ENCODE measurements at places on chromosomes 2 and 18.

- DNase-seq: no peak
These were observed 474.9 kb downstream of the NRXN1 start for GRCh38 chr2:50556934-50557575.

- DNase-seq: no peak
These were observed 11.5 kb downstream of the ANKRD29 start for GRCh38 chr18:23650968-23651927.

DNA sequence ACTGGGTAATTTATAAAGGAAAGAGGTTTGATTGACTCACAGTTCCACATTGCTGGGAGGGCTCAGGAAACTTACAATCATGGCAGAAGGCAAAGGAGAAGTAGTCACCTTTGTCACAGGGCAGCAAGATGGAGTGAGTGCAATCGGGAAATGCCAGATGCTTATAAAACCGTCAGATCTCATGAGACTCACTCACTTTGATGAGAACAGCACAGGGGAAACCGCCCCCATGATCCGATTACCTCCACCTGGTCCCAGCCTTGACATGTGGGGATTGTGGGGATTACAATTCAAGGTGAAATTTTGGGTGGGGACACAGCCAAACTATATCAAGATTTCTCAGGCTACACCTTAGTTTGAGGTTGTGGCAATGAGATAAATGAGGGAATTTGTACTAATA lies 54.9 kb downstream of the AKAIN1 start:
- DNase-seq: no peak

- peak; percentile 89 for DNase-seq
These were observed at the start of gene HK2 for GRCh38 chr2:74833418-74834233. Gene HK2, plus strand, starts transcription at chr2:74834127. Its CDS starts 454 bp downstream, at chr2:74834581.

DNA sequence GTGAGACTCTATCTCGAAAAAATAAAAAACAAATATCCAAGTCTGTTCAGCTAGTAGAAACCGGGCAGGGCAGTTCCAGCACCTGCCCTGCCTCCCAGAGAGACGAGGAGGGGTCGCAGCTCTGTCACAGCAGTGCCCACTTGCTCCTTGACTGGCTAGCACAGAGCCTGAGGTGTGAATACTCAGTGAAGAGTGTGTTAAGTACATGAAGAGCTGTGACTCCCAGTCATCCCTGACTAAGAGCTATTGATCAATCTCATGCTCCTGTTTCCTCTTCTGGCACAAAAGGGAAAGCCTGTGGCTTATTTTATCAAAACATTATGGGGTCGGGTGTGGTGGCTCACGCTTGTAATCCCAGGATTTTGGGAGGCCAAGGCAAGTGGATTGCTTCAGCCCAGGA lies 83.0 kb upstream of the FZD7 start:
- no peak for DNase-seq

- no peak for DNase-seq
These were observed 647.7 kb upstream of the ZNF804A start for GRCh38 chr2:183950673-183951072.

- no peak for DNase-seq
These were observed 828.7 kb downstream of the SUCLG1 start for GRCh38 chr2:83630351-83630750.

- DNase-seq: no peak
These were observed 21.8 kb downstream of the TNFAIP6 start for GRCh38 chr2:151379169-151379568.
